Hematopoietic multipotent progenitor cell treated with erythropoietin and hydrocortisone succinate and interleukin-3 and kit ligand, for 8 days (in vitro differentiated cells): ENCODE measurements at places on chromosomes 12 and 14.

- DNase-seq, result no peak
Measured at GRCh38 chr14:99590746-99591555, 13.1 kb downstream of the CCDC85C start.

DNA sequence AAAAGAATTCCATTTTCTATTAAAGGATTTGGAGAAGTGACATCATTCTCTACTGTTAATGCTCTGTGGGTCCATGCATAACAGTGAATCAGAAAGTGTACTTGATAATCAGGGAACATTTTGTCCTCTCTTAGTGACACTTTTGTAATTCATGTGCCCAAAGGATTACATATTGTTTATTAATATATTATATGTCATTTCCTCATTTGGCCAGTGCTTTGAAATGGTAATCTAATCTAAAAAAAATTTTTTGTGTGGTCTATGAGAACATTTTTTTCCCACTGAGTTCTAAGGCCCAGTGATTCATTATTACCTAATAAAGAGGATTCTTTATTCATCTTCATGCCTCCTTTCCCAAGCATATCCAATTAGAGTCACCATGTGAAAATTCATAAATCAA lies 79.7 kb upstream of the MYF6 start:
- DNase-seq, result no peak

DNA sequence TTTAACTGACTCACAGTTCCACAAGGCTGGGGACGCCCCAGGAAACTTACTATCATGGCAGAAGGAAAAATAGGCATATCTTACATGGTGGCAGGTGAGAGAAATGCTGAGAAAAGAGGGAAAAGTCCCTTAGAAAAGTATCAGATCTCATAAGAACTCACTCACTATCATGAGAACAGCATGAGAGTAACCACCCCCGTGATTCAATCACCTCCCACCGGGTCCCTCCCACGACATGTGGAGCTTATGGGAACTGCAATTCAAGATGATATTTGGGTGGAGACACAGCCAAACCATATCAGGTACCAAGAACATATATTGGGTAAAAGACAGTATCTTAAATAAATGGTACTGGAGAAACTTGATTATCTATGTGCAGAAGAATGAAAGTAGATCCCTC lies 100.3 kb upstream of the FAR2 start:
- DNase-seq, result no peak

GRCh38 chr12:128911861-128912260 lies 58.6 kb downstream of the GLT1D1 start:
- DNase-seq, result no peak

DNA sequence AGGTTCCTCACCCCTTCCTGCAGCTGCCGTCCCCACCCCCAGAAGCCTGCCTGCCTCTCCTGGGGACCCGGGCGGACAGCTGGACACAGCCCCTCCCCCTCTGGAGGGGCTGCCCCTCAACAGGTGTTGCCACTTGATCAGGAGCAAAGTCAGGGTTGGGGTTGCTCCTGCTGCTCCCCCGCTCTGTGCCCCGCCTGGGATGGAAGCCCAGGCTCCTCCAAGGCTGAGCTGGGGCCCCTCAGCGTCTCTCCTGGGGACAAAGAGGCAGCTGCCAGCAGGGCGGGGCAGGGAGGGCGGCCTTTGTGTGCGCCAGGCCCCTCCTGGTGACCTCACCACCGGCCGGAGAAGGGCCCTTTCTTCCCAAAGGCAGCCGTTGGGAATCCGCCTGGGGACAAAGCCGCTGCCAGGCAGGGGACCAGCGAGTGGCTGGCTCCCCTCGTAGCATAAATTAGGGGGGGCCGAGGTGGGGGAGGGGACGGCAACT lies 13.7 kb downstream of the TRMT61A start:
- no peak for DNase-seq

GRCh38 chr12:104106965-104107364 lies 31.0 kb downstream of the NFYB start:
- DNase-seq, result no peak

DNA sequence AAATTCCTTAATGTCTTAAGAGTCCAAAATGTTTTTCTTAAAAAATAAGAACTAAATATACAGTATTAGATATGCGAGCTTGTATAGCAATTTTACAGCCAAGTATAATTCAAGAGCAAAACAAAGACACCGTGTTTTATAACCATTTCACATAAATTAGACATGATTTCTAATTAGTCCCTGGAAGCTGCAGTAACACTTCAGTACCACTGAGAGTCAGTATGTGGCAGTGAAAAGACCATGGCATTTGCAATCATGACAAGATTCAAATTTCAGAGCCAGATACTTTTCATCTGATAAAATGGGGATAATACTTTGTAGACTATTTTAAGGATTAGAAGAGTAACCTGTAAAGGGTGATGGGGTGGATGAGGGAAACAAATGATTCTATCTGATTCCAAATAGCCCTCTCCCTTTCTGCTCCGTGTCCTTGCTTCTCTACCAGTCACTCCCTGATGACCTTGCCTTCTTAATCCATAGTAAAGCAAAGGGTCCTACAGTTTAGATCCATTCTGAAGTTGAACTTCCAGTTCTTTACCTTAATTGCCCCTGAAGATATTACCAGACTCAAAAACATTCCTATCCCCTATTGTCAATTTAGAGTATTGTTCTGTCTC lies 145.4 kb upstream of the ABCD2 start:
- peak; percentile 33 for DNase-seq

- no peak for DNase-seq
Measured at GRCh38 chr12:105227879-105228278, 8.1 kb downstream of the APPL2 start.

DNA sequence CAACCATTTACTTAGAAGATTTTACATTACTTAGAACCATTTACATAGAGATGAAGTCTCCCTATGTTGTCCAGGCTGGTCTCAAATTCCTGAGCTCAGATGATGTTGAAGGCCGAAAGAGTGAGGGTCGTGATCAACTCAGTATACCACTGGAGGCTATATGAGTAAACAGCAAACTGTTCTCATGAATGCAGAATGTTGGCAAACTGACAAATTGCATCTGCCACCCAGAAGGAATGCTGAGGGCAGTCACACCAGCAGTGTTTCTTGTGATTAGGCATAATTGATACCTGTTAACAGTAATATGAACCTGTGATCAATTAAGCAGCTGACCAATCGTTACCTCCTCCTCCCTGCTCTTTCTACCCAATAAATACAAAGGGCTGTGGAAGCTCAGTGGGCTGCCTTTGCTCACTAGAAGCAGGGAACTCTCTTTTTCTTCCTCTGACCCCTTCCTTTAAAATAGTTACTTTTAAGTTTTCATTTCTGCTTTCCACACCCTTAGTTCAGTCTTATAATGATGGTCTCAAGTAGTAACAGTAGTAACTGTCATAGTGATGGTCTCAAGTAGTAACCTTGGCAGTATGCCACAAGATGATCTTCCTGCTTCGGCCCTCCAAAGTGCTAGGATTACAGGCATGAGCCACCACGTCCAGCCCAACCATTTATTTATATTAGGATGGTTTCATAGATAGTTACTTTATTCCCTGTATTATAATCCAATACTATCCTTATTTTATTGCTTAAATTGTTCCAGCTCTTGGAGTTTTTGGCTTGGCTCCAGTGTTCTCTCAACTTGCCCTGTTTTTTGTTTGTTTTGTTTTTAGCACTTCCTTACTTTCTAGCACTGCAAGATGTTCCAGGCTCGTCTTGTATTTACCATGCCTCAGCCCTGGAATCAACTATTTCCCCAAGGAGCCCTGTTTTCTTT lies 25.8 kb downstream of the LIMA1 start:
- DNase-seq, result no peak

DNA sequence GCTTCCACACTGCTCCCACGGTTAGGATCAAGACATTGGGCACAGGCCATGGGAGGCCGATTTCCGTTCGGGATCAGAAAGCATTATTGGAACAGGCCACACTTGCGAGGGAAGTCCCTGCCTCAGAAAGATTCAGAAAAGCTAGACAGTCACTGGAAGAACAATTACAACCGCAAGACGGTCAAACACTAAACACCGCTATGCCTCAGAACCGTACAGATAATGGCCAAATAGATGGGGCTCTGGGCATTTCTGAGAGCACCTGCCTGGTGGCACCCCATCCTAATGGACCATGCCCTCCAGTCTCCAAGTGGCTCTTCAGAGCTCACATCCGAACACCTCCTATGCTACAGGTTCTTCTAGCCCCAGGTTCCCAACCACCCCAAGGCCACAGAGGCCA lies 42.0 kb downstream of the SSH1 start:
- no peak for DNase-seq

GRCh38 chr12:3247077-3247476 lies 169.9 kb downstream of the TSPAN9 start:
- DNase-seq, result no peak

DNA sequence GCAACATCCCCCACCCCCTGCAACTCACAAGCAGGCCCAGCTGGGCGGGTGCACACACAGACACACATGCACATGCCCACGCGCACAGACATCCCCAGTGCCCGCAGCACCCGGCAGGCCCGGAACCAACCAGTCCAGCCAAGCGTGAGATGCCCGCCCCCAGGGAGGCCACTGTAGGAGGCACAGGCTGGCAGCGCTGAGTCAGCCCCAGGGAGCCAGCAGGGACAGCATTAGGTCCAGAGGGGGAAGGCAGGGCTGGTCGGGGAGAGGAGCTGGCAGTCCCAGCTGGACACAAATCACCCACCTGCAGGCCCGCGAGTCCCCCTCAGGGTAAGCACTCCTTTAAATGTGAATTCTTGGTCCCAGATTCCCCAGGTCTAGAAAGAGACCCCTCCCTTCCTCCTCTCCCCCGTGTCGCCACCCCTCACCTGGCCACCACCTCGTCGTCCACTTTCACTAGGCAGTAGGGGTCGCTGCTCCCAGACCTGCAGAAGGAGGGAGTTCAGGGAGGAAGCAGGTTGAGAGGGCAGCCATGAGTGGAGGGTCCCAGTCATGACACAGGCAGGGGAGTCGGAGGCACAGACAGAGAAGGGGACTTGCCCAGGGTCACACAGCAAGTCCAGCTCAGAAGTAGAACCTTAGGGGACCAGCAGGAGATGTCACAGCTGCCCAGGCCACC lies 5.0 kb downstream of the RASAL1 start:
- no peak for DNase-seq

DNA sequence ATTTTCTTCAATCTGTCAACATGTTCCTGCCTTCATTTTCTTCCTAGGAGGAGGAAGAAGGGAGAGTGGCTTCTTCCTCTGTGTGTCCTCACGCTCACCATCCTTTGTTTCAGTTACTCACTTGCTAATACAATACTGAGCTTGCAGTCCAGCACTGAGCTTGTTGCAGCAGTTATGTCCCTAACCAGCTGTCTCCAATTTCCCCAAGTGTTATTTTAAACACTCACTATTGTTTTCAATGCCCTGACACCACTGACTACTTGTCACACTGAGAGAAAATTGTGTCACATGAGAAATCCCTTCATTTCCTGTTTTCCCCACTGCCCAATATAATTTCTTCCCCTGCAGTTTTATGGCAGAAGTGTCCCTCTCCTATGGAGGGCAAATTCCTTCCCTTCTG lies 53.4 kb downstream of the HSD17B6 start:
- DNase-seq, result no peak

DNA sequence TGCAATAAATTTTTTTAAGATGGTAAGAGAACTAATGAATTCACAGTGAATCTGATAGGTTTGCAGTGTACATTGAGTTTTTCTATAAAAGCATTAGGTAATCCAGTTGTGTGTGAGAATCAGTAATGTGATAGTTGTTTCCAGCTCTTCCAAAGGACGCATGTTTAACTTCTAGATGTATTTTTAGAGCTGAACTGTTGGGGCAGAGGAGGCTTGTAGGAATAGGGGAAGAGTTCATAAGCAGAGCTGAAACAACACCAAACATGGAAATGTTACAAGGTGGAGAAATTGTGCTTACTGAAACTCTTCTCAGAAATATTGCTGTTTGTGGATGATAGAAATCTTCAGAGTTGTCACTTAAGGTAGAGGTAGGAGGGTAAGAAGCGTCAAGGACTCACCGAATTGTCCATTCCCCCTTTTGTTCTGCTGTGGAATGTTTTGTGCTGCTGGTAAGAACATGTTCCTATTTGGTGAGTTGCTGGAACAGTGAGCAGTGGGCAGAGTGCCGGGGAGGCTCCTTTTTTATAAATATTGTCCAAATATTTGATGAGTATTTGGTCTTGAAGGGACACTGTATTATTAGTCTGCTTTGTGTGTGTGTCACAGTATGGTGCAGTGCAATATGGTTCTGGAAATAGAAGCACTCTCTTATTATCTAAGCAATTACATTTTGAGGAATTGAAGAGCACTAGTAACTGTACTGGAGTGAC lies 76.7 kb downstream of the ANO6 start:
- no peak for DNase-seq

DNA sequence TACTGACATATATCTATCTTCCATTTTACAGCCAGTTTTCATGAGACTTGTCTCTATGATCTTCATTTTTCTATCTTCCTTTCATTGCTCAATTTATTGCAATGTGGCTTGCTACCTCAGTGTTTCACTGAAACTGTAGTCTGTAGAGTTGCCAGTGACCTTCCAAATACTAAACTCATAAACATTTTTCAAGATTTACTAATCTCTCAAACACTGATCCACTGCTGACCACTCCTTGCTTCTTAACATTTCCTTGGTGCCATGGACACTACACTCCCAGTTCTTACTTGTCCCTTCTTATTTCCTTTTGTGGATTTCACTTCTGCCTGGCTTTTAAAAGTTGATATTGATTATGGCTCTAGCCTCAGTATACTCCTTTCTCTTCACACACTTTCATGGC lies 95.4 kb upstream of the SLCO1C1 start:
- no peak for DNase-seq

- DNase-seq, result no peak
Measured at GRCh38 chr12:86349196-86349595, 93.0 kb upstream of the MGAT4C start.

GRCh38 chr12:22312336-22312735 lies 22.2 kb downstream of the ST8SIA1 start:
- DNase-seq, result no peak

GRCh38 chr14:71056168-71056567 lies 148.9 kb downstream of the PCNX1 start:
- no peak for DNase-seq

- DNase-seq, result no peak
Measured at GRCh38 chr12:66717036-66717673, 38.3 kb upstream of the GRIP1 start.

DNA sequence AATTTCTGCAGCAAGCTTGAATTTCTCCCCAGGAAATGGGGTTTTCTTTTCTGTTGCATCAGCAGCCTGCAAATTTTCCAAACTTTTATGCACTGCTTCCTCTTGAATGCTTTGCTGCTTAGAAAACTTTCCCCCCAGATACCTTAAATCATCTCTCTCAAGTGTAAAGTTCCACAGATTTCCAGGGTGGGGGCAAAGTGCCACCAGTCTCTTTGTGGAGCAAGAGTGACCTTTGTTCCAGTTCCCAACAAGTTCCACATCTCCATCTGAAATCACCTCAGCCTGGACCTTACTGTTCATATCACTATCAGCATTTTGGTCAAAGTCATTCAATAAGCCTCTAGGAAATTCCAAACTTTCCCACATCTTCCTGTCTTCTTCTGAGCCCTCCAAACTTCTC lies 241.6 kb upstream of the TMTC1 start:
- no peak for DNase-seq

DNA sequence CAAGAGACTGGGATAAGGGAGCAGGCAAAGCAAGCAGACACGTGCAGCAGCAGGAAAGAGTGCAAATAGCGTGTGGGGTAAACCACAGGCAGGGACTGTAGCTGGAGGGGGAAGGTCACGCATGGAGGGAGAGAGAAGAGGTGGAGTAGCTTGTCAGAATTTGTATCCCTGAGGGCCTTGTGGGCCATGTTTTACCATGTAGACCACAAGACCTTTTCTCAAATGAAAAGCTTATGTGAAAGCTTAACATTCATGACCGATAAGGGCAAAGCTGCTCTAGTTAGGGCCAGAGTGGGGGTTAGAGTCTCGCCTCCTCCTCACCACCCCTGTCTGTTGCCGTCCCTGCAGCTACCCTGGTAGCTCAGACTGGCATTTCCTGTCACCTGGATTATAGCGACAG lies 152.9 kb upstream of the E2F7 start:
- DNase-seq, result no peak
